ENCODE measurements at places on chromosomes 16 and 17.

DNA sequence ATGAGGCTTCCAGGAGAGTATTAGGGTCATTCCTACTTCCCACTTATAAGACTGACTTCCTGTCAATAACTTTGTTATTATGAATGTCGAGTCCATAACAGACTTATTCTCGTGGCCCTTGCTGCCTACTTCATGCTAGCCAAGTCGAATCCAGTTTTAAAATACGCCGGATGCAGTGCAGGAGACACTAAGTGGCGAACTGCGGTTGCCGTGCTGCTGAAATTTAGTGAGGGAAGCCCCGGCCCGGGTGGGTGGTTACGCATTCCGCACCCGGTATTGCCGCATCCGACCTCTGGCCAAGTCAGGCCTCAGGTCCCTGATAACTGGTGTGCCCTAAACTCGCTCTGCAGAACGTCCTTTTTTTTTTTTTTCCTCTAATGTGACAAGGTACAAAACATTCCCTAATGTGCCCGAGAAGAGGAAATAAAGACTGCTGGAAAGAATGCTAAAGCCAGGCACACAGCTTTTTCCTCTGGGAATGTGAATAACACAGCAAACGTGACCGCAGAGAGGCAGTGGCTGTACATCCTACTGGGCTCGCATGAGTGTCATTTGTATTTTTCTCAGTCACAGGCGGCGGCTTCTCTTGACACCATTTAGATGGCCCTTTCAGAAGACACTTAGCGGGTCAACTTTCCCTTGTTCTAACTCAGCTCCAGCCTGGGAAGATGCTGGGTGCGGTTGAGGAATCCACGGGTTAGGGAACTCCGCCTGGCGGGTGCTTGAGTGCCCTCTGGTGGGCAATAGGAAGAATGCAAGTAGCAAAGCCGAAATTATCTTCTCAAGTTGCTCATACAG lies 7.1 kb upstream of the AKTIP start:
- peak; percentile 7 for DNase-seq

GRCh38 chr17:14316126-14316832 lies 15.4 kb downstream of the HS3ST3B1 start:
- DNase-seq: no peak

DNA sequence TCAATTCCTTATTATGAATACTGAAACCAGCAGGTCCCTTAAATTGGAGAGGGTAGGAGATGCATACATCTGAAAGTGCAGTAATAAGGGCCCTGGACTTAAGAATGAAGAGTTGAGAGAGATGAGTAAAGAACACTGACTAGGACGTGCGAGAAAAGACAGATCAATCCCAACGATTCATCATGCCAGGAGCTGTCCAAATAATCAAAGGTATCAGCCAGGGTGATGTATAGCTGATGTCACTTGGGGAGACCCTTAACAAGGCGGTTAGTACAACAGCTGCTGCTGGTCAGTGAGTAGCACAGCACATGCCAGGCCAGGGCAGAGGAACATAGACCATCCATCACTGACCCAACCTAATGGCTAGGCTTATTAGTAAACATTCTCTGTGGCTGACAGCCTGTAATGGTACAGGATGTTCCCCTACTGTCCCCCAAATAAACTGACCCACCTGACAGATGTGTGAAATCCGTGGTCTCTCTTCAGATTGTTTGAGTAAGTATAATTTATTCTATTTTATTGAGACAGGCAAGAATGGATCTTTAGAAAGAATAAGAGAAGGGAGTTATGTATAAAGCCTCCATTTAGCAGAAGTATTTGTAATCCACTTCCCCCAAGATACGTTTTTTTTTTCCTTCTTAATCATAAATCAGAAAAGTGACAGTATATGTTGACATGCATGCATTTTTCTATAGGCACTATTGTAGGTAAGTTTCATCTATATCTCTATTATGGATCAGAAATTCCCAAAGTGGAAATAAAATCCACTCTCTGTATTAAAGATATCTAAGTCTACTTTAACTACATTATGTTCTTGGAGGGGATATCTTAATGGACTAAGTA lies 118.4 kb downstream of the SNX11 start:
- no peak for DNase-seq

DNA sequence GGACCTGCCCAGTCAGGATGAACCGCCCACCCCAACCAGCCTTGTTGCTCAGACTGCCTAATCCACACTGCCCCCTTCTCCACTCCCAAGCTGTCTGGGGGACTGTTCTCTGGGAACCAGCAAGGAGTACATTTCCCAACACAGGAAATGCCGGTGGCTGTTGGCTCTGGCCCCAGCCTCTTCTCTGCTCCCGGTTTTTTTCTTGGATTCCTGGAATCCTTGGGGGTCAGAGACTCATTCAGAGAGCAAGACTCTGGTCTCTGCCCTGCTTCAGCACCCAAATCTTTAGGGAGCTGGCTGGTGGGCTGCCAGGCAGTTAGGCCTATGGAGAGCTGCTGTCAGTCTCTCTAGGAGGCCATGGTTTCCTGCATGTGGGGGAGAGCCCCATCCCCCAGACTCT lies 10.8 kb upstream of the MTMR4 start:
- no peak for DNase-seq

DNA sequence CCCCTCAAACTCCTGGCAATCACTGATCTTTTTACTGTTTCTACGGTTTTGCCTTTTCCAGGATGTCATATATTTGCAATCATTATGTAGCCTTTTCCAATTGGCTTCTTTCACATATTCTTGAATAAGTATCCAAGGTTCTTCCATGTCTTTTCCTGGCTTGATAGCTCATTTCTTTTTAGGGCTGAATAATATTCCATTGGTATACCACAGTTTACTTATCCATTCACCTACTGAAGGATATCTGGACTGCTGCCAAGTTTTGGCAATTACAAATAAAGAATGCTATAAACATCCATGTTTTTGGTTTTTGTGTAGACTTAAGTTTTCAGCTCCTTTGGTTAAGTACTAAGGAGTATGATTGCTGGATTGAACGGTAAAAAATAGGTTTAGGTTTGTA lies 16.0 kb downstream of the GPATCH8 start:
- no peak for DNase-seq

DNA sequence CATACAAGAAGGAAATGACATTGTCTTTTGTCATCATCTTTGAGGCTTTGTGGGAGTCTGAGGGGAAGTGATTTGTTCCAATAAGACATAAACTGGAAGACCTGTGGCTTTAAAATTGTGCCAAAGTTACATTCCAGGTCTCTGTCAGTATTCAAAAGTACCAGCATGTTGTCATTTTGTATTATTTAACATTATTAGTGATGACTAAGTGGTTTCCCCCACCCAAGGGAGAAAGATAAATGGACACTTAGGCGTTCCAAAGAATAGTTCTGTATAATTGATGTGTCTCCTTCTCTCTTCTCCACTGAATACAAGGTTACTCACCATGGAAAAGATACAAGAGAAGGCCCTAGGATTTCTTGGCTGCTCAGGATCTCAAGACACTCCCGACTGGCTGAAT lies 3.8 kb downstream of the CFAP97D1 start:
- no peak for DNase-seq

- DNase-seq: peak; percentile 30
Measured at GRCh38 chr16:69396187-69397061, 10.6 kb upstream of the TERF2 start.

GRCh38 chr16:72138064-72138572 lies 33.8 kb downstream of the PMFBP1 start:
- no peak for DNase-seq

- no peak for DNase-seq
Measured at GRCh38 chr17:17025621-17026020, 16.6 kb upstream of the MPRIP start.

DNA sequence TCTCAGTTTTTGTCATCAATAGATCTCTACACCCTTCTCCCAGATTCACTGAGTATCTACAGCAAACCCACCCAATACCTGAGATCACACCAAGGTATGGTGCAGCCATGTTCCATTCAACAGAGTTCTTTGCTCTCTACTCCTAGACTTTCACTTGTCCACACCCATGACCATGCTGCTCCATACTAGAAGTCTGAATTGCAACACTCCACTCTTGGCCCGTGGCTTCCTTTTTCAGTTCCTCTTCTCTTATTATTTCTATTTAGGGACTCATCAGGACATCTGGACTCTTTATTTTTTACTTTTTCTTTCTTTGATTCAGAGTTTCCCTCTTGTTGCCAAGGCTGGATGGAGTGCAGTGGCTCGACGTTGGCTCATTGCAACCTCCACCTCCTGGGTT lies 37.1 kb downstream of the YWHAE start:
- DNase-seq: no peak

DNA sequence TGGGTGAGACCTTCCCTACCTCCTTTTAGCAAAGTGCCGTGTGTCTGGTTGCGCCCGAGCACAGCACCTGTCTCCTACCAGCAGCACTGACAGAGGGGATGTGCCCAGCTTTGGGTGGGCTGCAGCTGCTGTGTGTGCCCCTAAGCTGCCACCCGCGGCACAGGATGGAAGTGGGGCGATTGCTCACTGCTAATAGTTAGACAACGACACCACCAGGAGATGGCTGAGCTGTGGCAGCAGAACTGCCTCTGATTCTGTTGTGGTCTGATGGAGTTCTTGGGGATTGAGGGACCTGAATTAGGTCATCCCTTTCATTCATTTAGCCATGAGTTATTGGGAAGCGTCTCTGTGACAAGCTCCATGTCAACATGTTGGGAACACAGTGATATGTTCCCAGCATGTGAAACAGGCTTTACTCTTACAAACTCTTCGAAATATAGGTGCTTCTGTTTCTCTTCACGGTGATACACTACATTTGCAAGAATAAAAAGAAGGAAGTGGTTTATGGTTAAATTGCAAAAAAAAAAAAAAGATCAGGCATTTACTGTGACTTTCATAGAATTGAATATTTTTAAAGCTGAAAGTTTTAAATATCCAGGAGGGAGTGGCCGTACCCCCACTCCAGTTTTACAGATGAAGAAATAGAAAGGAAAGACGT lies 184.4 kb downstream of the MAF start:
- DNase-seq: no peak

GRCh38 chr17:46171939-46172338 lies 21.3 kb downstream of the KANSL1 start:
- no peak for DNase-seq

GRCh38 chr17:57911834-57912673 lies 43.2 kb downstream of the CUEDC1 start:
- DNase-seq: no peak

DNA sequence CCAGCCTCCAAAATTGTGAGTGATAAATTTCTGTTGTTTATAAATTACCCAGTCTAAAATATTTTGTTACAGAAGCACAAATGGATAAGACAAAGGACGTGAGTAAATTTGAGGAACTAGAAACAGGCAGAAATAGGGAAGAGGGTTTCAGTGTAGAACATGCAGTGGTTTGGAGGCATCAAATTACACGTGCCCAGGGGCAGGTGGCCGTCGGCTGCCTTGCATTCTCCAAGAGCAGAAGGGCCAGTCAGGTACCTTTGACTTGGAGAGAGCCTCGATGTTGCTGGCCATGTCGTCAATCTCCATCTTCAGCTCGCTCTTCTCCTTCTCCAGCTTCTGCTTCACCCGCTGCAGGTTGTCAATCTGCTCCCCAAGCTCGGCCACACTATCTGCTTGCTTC lies 54.3 kb downstream of the MYH13 start:
- no peak for DNase-seq

GRCh38 chr17:16488186-16488967 lies 3.6 kb downstream of the LRRC75A start:
- no peak for DNase-seq

GRCh38 chr16:11392041-11392581 lies 46.9 kb downstream of the RMI2 start:
- no peak for DNase-seq

- DNase-seq: no peak
Measured at GRCh38 chr16:10122546-10122945, 59.7 kb downstream of the GRIN2A start.

DNA sequence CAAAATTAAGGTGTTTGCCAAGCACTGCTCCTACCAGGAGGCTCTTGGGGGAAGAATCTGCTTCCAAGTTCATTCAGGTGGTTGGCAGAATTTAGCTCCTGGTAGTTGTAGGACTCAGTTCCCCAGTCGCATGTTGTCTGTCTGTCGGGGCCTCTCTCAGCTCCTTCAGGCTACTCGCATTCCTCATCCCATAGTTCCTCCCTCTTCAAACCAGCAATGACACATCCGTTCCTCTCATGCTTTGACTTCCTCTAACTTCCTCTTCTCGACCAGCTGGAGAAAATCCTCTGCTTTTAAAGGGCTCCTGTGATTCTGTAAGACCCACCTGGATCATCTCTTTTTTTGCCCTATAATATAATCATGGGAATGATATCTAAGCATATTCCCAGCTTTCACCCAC lies 108.1 kb downstream of the PMP22 start:
- no peak for DNase-seq

DNA sequence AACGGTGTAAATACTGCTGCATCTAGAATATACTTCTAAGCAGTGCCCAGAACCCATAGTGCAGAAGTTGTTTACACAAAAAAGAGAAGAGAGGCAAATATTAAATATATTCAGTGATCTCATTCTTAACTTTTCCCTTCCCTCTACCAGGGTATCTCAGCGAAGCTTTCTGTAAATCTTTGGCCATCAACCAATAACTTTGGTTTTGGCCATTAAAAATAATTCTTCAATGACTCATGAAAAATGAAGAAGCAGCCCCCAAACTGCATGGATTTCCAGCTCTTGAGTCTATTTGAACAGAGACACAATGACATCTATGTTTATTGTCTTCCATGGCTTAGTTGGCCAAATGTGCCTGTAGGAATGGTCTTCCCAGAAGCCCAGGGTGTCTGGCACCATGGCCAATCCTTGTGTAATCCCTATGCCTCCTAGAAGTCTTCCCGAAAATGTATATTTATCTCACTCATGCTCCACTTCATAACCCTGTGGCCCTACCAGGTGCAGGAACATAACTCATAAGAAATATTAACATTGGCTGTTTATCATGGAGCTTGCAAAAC lies 646.6 kb downstream of the TOX3 start:
- no peak for DNase-seq

- no peak for DNase-seq
Measured at GRCh38 chr16:30488764-30489605, 16.4 kb downstream of the ITGAL start.

DNA sequence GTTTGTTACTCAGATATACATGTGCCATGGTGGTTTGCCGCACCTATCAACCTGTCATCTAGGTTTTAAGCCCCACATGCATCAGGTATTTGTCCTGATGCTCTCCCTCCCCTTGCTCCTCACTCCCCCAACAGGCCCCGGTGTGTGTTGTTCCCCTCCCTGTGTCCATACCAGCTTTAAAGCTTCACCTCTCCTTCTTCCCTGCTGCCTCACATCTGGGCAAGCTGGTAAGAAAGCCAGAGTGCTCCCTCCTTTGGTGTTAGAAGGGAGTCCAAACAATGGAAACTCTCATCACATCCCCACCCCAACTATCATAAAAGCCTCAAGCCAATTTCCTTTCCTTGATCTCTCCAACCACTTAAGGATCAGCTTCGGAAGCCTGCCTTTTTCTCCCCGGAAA lies 1115.6 kb upstream of the GOT2 start:
- no peak for DNase-seq

All from NK-92 treated with Interleukin-12 subunit alpha and Interleukin-12 subunit beta, amount 100 ng/mL, for 24 hours (cell line).